ENCODE measurements at places on chromosomes 16 and 17.

DNA sequence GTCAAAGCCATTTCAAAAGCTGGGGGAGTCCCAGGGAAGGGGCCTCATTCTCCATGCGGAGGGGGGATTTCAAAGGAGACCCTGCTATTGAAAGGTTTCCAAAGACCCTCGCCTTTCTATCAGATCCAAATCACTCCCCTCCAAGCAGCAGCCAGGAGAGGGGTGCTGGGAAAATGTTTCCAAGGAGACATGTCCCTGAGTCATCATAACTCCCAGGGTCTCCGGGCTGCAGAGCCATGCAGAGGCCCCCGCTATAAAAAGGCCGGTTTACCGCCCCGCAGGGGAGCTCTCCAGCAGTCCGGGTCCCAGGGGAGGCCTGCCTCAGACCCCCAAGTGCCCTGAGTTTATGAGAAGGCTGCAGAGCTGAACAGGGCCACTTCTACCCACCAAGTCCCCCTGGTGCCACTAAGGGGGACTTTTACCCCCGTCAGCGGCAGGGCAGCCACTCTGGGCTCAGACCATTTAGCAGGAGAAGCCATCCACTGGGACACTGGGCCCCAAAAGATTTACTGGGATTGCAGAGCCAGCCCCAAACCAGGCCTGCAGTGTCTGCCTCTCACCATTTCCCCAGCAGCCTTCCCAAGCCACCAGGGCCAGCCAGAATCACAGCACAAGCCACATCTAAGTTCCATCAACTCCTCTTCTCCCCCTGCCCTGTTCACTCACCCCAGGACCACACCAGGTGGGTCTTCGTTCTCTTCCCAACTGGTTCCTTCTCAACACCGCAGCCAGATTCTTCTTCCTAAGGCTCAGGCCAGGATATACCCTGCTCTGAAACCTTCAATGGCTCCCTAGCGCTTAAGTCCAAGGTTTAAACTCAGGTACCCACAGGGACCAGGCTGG is 234.4 kb downstream of the ZNF423 start:
- DNase-seq, result no peak

- no peak for DNase-seq
Observed at GRCh38 chr16:27841061-27841801, 222.3 kb downstream of the GSG1L start.

DNA sequence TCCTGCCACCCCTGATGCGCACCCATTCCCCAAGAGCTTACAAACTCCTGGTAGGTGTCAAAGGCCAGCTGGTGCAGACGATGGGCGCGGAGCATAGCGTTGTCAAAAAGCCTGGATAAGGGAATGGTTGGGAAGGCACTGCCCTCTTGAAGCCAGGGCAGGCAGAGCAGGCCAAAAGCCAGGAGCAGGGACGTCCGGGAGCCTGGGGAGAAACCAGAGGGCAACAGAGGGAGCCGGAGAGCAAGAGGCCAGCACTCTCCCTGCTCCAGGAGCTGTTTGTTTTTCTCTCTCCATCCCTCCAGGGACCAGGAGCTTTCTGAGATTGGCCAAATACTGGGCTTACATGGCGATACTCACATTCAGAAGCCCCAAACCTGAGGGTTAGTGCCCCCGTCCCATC is 334 bp downstream of the GH1 start:
- DNase-seq, result no peak

GRCh38 chr16:85557971-85558657 is 55.0 kb upstream of the GSE1 start:
- DNase-seq, result no peak

DNA sequence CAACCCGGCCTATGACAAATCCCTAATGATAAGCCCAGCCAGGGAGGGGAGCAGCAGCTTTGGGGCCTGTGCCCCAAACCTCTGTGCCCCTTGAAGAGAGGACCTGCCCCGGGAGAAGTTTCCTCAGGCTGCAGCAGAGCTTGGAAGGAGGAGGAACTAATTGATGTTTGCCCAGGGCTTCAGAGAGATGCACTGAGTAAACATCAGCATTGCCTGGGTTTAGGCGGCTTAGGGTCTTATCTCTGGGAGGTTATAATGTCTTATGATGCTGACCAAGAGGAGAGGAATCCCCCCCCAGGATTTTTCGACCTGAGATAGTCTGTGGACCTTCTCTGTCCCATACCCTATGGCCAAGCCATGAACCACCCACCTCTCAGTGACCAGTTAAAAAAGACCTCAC is 148.7 kb upstream of the SDK2 start:
- DNase-seq, result no peak

DNA sequence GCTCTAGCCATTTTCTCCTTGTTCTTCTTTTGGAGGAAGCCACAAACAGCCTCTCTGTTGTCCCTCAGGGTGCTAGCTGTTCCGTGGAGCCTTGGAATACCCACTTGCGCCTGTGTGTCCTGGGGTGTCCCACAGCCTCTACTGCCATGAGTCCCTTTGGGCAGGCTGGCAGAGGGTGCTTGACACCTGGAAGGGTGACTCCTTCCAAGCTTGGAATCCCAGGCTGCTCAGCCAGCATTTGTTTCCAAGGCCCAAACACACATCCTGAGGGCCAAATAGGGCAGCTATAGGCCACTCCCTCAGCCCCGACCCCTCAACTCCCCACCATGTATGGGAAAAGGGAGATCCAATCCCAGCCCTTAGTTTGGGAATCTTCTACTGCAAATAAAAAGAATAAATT is 14.9 kb downstream of the ZNHIT3 start:
- no peak for DNase-seq

Data from AG09319 (cell line).